ENCODE measurements at places on chromosomes 4 and X. TPM values are rescaled to one million over a fixed set of nuclear protein-coding genes. Genes with fewer than 3 reads are reported as not detected.

ANKRD37 gene
- total RNA-seq: 5.8 TPM

ASB9 gene
- 5.7 TPM for total RNA-seq

SUPT20HL1 gene
- total RNA-seq: not detected

CDKL2 gene
- total RNA-seq: 0.38 TPM

SPOCK3 gene
- total RNA-seq: not detected

TRIML2 gene
- not detected for total RNA-seq

NUP54 gene
- 30.9 TPM for total RNA-seq

HCFC1 gene
- 79.9 TPM for total RNA-seq

UGT2B11 gene
- total RNA-seq: not detected

CFAP299 gene
- total RNA-seq: not detected

HHIP gene
- total RNA-seq: 0.05 TPM

NPFFR2 gene
- not detected for total RNA-seq

SLC9B1 gene
- not detected for total RNA-seq

GIMD1 gene
- not detected for total RNA-seq

THAP9 gene
- 3.5 TPM for total RNA-seq

CXXC4 gene
- total RNA-seq: 0.80 TPM

ELOVL6 gene
- total RNA-seq: 13.2 TPM

LONRF3 gene
- 6.3 TPM for total RNA-seq

TBX22 gene
- not detected for total RNA-seq

AFAP1 gene
- 69.6 TPM for total RNA-seq

HDX gene
- 1.2 TPM for total RNA-seq

CT45A2 gene
- not detected for total RNA-seq

NUDT10 gene
- not detected for total RNA-seq

GAB1 gene
- 29.4 TPM for total RNA-seq

PWWP3B gene
- not detected for total RNA-seq
